Activated T-helper 1 cell treated with anti-CD3 and anti-CD28 coated beads, Interleukin-2, amount 50 U/mL, for 16 hours (primary cell): ENCODE measurements at places on chromosomes 7 and 10.

DNA sequence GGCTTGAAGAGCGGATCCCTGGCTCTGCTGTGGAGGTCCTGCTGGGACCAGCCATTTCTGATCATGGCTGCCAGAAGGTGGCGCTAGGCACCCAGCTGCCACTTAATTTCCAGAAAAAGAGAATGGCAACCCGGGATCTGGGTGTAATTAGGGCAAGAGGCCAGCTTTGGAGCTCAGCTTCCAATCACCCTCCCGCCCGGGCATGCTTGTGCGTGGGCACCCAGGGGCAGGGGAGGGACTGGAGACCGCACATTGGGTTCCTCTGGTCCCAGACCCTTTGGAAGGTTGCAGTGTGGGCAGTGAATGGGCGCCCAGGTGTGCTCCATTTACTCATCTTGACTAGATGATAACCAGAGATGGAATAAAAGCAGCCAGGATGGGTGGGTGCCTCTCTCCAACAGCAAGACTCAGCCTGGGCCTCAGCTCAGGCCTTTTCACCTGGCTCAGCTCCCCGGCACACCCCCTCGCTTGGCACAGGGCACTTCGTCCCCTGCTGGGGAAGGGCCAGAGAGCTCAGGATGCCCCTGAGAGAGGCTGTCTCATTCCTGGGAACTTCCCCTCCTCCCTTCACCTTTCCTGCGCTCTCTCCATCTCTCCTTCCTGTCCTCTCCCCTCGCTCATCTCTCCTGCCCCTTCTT, 14.7 kb downstream of the FAM241B start:
- DNase-seq, result no peak

- no peak for DNase-seq
These were observed 910.6 kb downstream of the KCNMA1 start for GRCh38 chr10:76727038-76727437.

- DNase-seq, result no peak
These were observed 48.9 kb downstream of the AHR start for GRCh38 chr7:17347401-17347800.

GRCh38 chr10:124646483-124647352, 97.5 kb downstream of the FAM53B start:
- DNase-seq, result no peak

- no peak for DNase-seq
These were observed 14.4 kb upstream of the RBM20 start for GRCh38 chr10:110629680-110630191.

DNA sequence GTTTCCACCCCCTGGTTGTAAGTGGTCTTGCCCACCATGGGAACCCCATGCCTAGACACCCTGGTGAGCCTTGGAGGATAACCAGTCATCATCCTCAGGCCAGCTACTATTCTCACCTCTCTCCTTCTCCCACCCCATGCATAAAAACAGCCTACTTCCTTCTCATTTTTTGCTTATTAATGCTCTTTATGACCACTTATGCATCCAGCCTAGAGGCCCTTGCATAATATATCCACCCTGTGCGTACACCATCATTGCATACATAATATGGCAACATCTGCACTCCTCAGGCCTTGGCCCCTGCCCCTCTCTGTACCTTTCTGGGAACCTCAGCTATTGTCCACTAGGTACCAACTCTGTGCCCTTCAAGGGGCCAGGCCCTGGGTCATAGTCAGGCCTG, 91.0 kb downstream of the CDH23 start:
- no peak for DNase-seq

DNA sequence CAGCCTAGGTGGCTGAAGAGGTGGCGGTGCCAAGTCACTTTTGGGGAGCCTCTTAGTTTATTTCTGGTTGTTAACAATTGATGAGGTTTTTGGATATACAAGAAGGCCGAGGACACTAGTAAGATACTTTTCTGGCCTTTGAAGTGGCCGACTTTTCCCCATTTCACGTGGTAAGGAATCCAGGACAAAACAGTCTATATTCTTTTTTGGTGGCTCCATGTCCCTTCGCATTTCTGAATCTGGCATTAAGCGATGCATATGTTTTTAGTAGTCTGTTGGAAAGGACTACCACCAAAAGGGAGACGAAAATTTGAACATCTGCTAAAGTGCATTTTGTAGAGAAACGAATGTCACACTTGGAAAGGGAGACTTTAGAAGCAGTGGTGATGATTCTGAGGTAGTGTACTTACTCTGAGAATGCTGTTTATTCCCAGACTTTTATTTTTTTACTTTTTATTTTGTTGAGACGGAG, 1.5 kb downstream of the MLLT10 start:
- DNase-seq, result no peak

GRCh38 chr10:119893074-119893473, 544 bp downstream of the SEC23IP start:
- DNase-seq, result no peak
